ENCODE measurements at places on chromosomes 3 and 15. TPM values are rescaled to one million over a fixed set of nuclear protein-coding genes. Genes with fewer than 3 reads are reported as not detected.
A peak's percentile ranks its signal among the peaks of the same experiment; 100 is the strongest.

DNA sequence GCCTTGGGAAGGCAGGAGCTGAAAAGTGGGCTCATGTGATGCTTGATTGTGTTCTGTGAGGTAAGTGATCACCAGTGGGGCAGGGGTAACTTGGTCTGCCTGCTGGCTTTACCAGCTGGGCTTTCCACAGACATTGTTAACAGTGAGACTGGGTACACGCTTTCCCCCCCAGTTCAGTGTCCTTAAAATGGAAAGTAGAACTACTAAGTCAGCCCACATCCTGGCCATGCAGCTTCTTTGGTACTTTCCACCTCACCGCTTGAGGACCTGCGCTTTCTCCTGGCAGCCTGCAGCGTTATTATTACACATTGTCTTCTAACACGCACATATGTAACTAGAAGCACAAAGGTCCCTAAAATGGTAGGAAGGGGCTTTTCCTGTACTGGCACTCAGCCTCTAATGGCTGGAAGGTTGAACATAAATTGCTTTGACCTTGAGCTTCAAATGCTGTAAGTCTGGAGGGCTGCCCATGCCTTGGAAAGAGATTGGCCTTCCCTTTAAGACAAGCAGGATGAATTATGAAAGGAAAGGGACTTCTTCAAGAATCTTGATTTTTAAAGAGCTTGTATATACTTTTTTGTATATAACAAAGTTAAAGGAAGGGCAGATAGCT, 216.1 kb upstream of the ROPN1 start:
- H3K27me3 ChIP-seq, result no peaks in the 10 kb centered on the region
- H3K4me1 ChIP-seq, result peaks cover 5% of the 10 kb centered on the region
- H3K27ac ChIP-seq, result no peak overlapping the region

GRCh38 chr15:74333093-74333492, 34.4 kb downstream of the CYP11A1 start:
- no peak overlapping the region for H3K27ac ChIP-seq
- H3K36me3 ChIP-seq, result no peaks in the 10 kb centered on the region
- no peaks in the 10 kb centered on the region for H3K27me3 ChIP-seq
- peak; percentile 13 for DNase-seq
- H3K4me3 ChIP-seq, result no peak overlapping the region

DNA sequence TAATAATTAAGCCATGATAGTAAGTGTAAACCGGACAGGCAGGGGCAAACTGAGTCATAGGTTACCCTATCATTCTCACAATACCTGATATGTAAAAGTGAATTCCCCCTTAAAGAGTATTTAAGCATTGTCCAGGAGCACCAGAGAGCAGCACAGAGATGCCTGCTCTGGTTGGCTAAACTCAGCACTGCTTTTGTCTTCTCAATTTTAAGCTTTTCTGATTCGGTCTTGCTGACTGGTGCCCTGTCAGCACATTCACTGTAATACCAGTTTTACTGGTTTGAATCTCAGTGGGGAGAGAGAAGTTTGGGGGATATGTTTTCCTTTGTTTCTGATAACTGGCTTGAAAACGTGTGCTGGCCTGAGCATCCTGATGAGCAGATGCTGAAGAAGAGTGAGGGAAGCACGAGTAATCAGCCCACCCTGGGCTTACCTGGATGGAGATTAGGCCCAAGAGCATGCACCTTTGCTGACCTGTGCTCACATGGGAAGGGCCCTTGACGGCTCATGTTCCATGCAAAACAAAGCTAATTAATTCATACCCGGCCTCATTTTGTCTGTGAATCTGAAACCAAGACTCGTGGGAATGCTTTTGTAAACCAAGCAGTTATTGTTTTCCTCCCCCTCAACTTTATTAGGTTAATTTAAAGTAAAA, 208.5 kb upstream of the MRPL3 start:
- H3K4me3 ChIP-seq, result no peak overlapping the region
- no peak for DNase-seq
- H3K36me3 ChIP-seq, result no peaks in the 10 kb centered on the region
- no peak overlapping the region for H3K27ac ChIP-seq

GRCh38 chr3:138364356-138365252, 16.2 kb downstream of the MRAS start:
- DNase-seq, result no peak
- H3K4me1 ChIP-seq, result peaks cover 99% of the 10 kb centered on the region
- peak overlapping the region; percentile 90 for H3K27ac ChIP-seq
- no peaks in the 10 kb centered on the region for H3K27me3 ChIP-seq
- no peaks in the 10 kb centered on the region for H3K36me3 ChIP-seq

DNA sequence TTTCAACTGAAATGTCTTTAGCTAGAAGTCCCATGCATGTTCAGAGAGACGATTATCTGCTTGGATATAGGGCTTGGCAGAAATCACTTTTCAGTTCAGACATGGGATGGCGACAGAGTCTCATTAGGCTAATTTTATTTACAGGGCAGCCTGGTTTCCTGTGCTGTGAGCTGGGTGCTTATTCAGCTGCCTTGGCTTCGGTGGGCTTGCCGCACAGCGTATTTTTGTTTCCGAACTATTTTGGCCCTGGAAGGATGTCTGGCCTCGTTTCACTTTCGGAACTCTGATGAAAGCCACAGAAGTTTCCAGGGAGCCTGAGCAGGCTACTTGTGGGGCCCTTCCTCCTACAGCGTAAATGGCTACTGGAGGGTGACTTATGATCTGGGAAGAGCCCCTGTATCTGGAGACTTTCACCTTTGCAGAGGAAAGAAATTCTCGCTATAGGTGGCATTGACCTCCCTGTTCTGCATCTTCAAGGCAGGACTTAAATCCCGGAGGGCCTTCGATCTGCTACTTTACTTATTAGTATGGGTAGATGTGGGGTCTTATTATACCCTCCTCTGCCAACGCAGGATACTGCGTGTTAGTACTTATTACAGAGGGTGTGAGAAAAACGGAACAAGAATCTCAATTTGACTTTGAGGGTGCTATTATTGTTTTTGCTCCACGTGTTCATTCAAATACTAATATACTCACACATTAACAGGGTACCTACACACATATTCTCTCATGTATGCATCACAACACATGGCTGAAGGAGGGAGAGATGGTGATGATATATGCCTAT, 364.0 kb upstream of the RBMS3 start:
- peak; percentile 67 for DNase-seq
- peak overlapping the region; percentile 28 for H3K4me3 ChIP-seq
- H3K4me1 ChIP-seq, result peaks cover 11% of the 10 kb centered on the region

DNA sequence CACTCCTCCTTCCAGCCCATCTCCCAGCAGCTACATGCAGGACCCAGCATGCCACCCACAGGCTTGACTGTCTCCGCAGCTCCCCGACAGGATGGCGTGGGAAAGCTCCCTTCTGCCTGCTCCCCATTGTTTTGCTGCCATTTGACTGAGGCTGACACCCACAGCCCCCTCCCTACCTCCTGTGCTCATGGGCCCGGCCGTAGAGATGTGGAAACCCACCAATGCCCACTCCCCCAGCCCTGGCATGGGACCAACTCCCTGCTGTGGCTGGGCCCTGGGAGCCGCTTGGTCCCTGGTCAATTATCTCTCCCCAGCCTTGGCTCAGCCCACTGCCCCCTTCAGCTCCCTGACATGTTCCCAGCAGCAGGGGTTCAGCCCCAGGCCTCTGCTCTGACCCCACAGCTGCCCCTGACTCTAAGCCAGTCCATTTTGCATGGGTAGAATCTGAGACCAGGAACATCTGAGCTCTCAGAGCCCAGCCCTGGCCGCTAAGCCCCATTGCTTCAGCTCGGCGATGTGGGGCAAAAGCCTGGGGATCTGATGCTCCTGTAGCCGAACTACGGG, 8.2 kb downstream of the C3orf22 start:
- no peak overlapping the region for H3K4me3 ChIP-seq
- peaks cover 4% of the 10 kb centered on the region for H3K27me3 ChIP-seq
- no peak for DNase-seq
- no peaks in the 10 kb centered on the region for H3K4me1 ChIP-seq

GRCh38 chr15:92663250-92663951, 7.8 kb upstream of the FAM174B start:
- H3K4me1 ChIP-seq, result peaks cover 35% of the 10 kb centered on the region
- no peaks in the 10 kb centered on the region for H3K36me3 ChIP-seq
- H3K4me3 ChIP-seq, result no peak overlapping the region
- H3K27ac ChIP-seq, result no peak overlapping the region

DNA sequence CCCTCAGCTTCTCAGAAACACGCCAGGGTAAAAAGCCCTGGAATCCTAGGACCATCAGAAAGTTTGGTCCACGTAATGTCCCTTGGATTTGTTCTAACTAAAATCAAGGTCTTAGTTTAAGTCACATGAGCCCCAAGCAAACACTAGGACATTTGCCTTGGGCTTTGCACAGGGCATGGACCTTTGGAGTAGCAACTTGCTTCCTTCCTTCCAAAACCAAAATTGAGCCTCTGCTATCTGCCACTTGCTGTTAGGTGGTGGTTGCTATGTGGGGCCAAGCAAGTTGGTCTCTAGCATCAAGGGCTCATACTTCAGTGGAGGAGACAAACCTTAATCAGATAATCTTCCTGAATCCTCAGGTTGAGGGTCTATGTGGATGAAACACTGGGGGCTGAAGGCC, 4.0 kb upstream of the DAG1 start:
- H3K36me3 ChIP-seq, result no peaks in the 10 kb centered on the region
- H3K27me3 ChIP-seq, result no peaks in the 10 kb centered on the region
- H3K4me1 ChIP-seq, result peaks cover 36% of the 10 kb centered on the region
- peak overlapping the region; percentile 60 for H3K27ac ChIP-seq
- DNase-seq, result no peak
- H3K4me3 ChIP-seq, result no peak overlapping the region

GRCh38 chr3:194262176-194262924, 88.8 kb downstream of the CPN2 start:
- H3K4me3 ChIP-seq, result no peak overlapping the region
- DNase-seq, result no peak
- H3K27me3 ChIP-seq, result no peaks in the 10 kb centered on the region
- H3K4me1 ChIP-seq, result peaks cover 29% of the 10 kb centered on the region

DNA sequence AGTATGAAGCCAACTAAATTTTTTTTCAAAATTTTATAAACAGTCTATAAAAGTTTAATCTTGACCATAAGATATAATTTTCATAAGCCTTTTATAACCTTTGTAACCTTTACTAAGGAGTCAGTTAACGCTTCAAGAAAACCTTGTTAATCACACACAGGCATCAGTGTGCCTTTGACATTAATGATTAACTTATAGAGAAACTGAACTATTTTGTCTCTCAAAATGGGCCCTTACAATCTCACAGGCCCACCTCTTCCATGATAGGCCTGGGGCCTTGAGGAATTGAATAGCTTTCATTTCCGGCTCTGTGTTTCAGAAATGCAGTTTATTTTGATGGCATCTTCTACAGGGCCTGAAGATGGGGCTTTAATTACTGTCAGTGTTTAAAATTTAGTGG, 70.1 kb downstream of the CD200 start:
- H3K27ac ChIP-seq, result no peak overlapping the region
- H3K27me3 ChIP-seq, result no peaks in the 10 kb centered on the region
- H3K4me1 ChIP-seq, result no peaks in the 10 kb centered on the region
- no peaks in the 10 kb centered on the region for H3K36me3 ChIP-seq
- no peak overlapping the region for H3K4me3 ChIP-seq

DNA sequence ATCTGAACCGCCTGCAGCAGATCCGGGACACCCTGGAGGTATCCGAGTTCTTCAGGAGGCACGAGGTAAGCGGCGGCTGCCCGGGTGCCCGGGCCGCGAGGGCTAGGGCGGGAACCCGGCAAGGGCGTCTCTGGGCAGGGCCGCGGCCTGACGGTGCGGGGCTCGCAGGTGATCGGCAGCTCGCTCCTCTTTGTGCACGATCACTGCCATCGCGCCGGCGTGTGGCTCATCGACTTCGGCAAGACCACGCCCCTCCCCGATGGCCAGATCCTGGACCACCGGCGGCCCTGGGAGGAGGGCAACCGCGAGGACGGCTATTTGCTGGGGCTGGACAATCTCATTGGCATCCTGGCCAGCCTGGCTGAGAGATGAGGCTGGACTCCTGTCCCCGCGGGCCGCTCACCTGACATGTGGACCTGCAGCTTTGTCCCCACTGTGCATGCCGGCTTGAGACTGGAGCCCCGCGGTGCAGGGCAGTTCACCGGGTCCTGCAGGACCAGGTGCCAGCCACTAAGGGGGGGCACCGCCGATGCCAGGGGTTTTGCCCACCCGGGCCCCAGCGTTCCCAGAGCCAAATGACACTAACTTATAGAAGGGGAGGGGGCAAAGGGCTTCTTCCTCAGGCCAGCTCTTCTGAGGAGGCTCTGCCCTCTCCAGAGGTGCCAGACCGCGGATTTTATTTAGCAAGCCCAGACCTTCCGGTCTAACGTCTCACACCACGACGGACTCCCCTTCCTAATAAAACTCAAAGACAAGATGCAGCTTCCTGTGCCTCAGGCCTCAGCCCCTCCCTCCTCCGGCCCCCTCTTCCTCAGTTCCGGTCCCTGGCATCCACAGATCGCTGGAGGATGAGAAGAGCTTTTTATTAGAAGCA, 9.4 kb downstream of the ITPKA start:
- H3K4me3 ChIP-seq, result no peak overlapping the region
- H3K27ac ChIP-seq, result no peak overlapping the region
- H3K27me3 ChIP-seq, result peaks cover 11% of the 10 kb centered on the region
- peaks cover 21% of the 10 kb centered on the region for H3K4me1 ChIP-seq

- H3K27me3 ChIP-seq, result no peaks in the 10 kb centered on the region
- H3K4me1 ChIP-seq, result no peaks in the 10 kb centered on the region
- H3K27ac ChIP-seq, result no peak overlapping the region
- H3K36me3 ChIP-seq, result no peaks in the 10 kb centered on the region
- DNase-seq, result no peak
These were observed 239.0 kb upstream of the NAALADL2 start for GRCh38 chr3:174620138-174620537.

DNA sequence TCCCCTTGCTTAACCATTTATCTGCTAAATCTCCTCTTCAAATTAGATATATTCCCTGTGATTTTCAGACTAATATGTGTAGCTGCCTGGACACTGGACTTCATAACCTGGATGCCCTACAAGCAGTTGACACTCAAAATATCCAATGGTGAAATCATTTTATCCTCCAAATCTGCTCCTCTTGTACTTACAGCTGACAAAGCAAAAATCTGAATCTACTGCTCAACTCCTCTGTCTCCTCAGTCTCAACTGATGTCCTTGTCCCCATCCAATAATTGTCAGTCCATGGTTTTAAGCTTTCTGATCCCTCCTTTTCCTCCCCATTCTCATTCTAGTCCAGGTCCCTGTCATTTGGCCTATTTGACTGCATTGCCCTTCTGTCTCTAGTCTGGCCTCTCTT, 411.8 kb downstream of the TBC1D5 start:
- no peak for DNase-seq
- H3K4me3 ChIP-seq, result no peak overlapping the region
- H3K4me1 ChIP-seq, result peaks cover 7% of the 10 kb centered on the region
- H3K36me3 ChIP-seq, result no peaks in the 10 kb centered on the region
- no peaks in the 10 kb centered on the region for H3K27me3 ChIP-seq

- H3K27ac ChIP-seq, result no peak overlapping the region
- no peaks in the 10 kb centered on the region for H3K36me3 ChIP-seq
- no peak overlapping the region for H3K4me3 ChIP-seq
- no peaks in the 10 kb centered on the region for H3K27me3 ChIP-seq
These were observed 52.9 kb downstream of the RYK start for GRCh38 chr3:134197681-134198261.

GRCh38 chr15:89662893-89663626, 7.8 kb upstream of the KIF7 start:
- peak overlapping the region; percentile 84 for H3K27ac ChIP-seq
- peaks cover 28% of the 10 kb centered on the region for H3K4me1 ChIP-seq
- no peaks in the 10 kb centered on the region for H3K27me3 ChIP-seq
- no peak overlapping the region for H3K4me3 ChIP-seq
- no peaks in the 10 kb centered on the region for H3K36me3 ChIP-seq
- peak; percentile 65 for DNase-seq

Gene SCN11A
- polyA plus RNA-seq, result not detected

Gene CSTA
- 3.0 TPM for polyA plus RNA-seq

Gene SEMA6D
- polyA plus RNA-seq, result 3.1 TPM

Gene GALNT15
- 5.0 TPM for polyA plus RNA-seq

Gene CAMK2N2
- polyA plus RNA-seq, result 0.14 TPM

Gene PSTPIP1
- 3.2 TPM for polyA plus RNA-seq

Gene ZNF660
- 0.53 TPM for polyA plus RNA-seq

Gene GOLGA6D
- not detected for polyA plus RNA-seq
